ENCODE measurements at places on chromosomes 1 and 21.

DNA sequence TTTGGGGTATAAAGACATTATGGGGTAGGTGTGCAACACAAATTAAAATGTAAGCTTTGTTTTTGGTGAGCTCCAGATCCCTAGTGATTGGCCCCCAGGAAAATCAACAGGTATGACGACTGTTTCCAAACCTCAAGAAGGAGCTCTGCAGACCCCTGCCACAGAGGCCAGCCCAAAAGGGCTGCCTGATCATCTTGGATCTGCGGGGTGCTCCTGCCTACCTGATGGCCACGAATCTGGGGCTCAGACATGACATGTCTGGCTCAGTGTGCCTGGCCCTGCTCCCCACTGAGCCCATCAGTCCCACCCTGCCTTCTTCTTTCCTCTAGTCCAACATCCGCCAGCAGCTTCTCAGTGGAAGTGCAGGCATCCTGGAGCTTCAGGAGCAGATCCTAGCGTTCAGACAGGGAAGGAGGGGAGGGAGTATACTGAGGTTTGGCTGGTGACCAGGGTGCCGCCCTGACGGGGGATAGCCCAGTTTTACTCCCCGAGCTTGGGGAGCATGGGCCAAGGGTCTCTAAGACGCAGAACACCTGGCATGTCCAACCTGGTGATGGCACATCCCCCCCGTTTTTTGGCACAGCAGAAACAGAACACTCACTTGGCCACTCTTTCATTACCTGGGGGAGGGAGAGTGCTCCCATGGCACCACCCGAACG, 31.8 kb downstream of the ZNF496 start:
- no peak for DNase-seq

DNA sequence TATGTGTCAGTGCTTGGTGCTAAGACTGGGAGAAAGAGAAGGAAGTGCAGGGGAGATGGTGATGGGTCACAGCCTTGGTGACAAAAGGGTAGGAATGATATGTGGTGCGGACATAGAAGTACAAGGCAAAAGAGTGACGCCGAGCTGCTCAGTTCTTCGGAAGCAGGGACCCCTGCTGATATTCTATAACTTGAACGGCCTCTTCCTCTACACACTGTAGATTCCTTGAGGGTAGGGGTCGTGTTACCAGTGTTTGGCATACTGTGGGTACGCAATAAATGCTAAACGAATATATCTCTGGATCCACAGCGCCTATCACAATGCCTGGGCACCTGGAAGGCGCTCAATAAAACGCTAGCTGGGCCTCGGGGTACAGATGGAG, 488 bp downstream of the DBT start:
- no peak for DNase-seq

- DNase-seq: no peak
Observed at GRCh38 chr1:40423264-40423642, 27.0 kb upstream of the ZFP69B start.

DNA sequence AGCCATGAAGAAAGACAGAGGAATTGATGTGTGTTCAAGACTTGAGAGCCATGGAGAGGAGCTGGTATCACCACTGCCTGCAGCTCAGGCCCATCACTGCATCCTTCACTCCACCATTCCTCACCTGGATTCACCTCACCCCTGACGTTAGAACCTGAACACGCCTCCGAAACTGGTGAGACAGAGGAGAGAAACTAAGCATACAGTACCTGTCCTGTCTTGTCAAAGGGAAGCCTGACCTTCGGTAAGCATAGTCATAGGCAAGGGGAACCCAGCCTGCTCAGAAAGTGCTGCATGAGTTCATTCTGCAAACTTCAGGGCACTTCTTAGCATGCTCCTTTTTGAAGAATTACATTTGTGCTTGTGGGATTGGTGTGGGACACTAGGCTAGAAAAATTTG, 425.8 kb downstream of the DSCAM start:
- no peak for DNase-seq

GRCh38 chr1:66326867-66327266, 207.1 kb upstream of the SGIP1 start:
- no peak for DNase-seq

DNA sequence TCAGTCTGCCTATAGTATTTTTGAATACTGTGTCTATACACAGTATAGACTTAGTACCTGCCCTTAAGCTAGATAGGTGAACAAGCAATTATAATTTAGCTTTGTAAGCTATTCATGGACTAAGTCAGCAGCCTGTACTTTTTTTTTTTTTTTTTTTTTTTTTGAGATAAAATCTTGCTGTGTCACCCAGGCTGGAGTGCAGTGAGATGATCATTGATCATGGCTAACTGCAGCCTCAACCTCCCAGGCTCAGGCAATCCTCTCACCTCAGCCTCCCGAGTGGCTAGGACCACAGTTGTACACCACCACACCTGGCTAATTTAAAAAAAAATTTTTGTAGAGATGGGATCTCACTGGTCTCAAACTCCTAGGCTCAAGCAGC, 17.3 kb downstream of the ITSN1 start:
- DNase-seq: no peak

- DNase-seq: no peak
Observed at GRCh38 chr21:29157080-29157479, 26.6 kb downstream of the MAP3K7CL start.

DNA sequence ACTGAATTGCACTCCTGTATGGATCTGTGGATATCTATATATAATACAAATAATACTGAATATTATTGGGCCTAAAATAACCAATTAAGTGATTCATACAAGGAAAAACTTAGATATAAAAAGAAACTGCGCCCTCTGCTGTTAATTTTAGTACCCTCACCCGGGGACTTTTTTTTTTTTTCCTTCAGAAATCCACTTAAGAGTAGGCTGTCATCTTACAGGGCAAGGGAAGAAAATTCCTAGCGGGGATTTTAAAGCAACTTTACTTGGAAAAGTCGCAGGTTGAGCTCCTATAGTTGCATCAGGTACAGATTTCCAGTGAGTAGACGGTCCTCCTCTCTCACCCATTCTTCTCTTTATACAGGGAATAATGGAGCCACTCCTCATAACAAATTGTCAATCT, 1.3 kb downstream of the NTNG1 start:
- no peak for DNase-seq

DNA sequence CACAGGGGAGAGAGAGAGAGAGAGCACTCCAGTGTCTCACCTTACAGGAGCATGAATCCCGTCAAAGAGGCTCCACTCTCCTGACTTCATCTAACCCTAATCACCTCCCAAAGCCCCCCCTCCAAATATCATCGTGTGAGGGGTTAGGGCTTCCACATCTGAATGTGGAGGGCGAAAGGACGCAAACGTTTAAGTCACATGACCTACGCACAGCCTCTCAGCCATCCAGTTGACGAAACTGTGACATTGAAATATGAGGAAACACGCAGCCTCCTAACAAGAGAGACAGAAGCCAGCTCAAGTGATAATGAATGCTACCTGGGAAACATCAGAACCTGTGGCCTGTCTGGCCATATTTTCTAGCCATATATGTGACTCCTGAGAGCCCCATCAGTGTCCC, 63.7 kb downstream of the MATN1 start:
- DNase-seq: no peak

- DNase-seq: no peak
Observed at GRCh38 chr1:195768377-195768776, 839.9 kb downstream of the KCNT2 start.

DNA sequence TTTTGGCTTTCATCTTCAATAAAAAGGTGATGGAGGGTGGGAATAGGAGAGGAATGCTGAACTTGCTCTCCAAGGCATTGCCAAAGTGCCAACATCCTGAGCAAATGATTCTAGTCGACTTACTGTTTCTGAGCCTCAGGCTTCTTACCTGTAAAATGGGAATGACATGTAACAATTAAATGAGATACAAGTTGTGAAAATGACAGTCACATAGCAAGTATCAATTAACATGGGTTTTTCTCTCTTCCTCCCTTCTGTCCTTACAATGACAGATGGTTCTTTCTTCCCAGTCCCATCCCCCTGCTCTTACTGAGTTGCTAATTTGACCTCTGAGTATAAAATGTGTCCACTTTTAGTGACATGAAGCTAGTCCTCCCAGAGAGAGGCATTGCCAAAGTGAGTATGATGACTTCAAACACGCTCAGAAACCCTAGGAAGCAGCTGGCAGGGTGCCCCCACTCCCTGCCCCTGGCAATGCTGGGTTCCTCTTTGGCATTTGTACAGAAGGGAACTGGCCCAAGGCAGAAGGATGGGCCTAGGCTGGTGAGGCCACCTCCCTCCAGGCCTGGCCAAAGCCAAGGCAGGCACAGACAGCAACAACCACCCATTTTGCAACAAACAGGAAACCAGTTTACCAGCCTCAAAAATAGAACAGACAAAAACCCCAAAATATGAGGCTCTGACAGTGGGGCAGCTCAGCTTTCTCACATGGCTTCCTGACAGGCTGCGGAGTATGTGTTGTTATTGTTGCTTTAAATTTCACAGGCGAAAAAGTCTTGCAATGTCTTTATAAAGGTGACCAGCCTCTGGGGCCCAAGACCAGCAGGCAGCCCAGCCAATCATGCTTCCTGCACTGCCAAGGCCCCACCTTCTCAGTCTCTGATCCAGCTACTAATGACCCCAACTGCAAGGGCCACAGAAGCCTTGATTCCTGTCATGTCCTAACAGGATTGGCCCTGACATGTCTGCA, 115.9 kb downstream of the HIVEP3 start:
- DNase-seq: no peak

DNA sequence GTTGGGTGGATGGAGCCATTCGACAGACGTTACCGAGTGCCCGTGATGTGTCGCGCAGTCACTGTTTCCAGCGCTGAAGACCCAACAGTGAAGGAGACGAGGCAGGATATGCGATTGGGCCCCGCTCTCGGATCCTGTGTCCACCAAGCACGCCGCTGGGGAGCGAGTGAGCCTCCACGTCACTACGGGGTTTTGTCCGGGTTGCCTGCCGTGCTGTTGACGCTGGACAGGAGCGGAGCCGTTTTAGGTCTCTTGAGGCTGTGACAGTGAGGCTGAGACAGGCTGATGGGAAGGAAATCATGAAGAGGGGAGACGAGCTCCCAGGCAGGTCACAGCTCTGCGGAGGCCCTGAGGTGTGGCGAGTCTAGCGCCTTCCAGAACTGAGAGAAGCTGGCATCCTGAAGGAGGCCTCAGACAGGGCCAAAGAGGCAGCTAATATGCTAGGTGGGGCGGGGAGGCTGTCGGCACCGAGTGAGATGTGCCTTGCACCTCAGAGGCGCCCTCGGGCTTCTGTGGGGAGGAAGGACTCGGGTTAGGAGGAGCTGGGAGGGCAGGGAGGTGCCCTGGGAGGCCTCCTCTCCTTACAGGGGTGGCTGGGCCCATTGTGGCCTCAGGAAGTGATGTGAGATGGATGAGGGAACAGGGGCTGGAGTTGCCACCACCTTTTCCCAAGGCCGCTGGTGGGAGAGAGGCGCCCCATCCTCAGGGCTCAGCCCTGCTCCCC, 196.0 kb upstream of the TMEM51 start:
- DNase-seq: no peak

DNA sequence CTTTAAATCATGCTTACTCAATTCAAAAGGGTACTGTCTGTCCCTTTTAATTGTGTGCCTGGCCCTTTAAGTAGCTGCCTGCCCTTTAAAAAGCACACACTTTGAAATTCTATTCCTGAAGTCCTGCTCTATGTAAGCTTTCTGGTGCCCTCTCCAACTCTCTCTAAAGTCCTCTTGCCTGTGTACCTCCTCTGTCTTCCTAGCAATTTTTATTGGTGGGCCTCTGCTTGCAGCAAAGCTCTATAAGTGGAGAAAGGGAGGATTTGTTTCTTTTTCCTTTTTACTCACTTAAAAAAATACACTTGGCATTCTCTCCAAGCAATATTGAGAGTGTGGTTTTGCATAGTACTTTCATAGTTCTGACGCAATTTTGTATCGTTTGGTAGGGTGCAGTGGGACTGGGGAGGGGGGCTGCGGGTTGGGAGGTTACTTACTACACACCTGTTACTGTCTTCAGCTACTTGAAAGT, 135.4 kb downstream of the LMO4 start:
- DNase-seq: no peak

GRCh38 chr21:39018730-39019129, 164.5 kb downstream of the PSMG1 start:
- DNase-seq: no peak

DNA sequence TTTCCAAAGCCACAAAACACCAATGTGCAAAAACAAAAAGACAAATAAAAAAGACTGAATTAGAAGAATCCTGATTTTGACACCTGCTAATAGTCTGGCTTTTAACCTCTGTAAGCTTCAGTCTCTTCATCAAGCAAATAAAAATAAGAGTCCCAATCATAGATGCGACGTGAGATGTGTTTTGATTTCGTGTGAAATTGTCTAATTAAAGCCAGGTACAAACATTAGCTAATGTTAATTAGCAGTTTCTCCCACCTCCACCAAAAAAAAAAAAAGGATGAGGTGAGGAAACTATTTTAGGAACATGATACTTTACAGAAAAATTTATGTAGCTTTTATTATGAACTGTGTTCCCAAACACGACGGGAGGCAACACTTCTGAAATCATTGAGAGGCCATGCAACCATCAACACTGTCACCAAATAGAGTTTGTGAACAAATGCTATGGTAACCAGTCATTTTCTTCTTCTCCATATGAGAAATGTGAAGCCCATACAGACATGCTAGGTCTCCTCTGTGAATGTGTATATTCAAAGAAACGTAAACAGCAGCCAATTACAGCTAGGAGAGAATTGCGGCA, 6.7 kb upstream of the EVI5 start:
- DNase-seq: no peak

DNA sequence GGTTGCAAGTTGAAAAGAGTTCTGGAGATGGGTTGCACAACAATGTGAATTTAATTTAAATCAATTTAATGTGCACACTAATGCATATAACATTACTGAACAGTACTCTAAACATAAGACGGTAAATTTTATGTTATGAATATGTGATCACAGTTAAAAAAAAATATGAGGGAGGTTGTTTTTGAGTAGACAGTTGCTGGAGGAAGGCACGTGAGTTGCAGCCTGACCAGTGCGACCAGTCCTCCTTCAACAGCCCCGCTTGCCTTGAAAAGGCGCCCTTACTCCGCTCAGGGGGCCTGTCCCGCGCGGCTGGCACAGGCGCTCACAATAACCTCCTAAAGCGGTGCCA, 322 bp upstream of the OLIG1 start:
- no peak for DNase-seq

GRCh38 chr21:25508364-25508763, 98.9 kb downstream of the MRPL39 start:
- no peak for DNase-seq

- no peak for DNase-seq
Observed at GRCh38 chr1:42370876-42371549, 9.6 kb upstream of the RIMKLA start.

DNA sequence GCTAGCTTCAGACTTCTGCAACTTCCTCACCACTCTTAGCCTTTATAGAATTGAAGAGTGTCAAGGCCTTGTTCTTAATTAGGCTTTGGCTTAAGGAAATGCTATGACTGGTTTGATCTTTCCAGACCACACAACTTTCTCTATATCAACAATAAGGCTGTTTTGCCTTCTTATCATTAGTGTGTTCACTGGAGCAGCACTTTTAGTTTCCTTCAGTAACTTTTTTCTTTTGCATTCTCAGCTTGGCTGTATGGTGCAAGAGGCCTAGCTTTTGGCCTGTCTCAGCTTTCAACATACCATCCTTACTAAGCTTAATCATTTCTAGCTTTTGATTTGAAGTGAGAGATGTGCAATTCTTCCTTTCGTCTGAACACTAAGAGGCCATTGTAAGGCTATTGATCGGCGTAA, 8.6 kb downstream of the PRKACB start:
- DNase-seq: no peak

Measured in activated CD8-positive, alpha-beta memory T cell treated with anti-CD3 and anti-CD28 coated beads for 4 hours (primary cell).